Activated CD8-positive, alpha-beta memory T cell treated with anti-CD3 and anti-CD28 coated beads, Interleukin-2, amount 10 ng/mL, durations not matched to agents 7 days and 5 days (primary cell): ENCODE measurements at places on chromosomes 16 and 17. TPM values are rescaled to one million over a fixed set of nuclear protein-coding genes. Genes with fewer than 3 reads are reported as not detected.

GRCh38 chr17:79944251-79944812 lies 91.3 kb downstream of the TBC1D16 start:
- DNase-seq, result no peak

GRCh38 chr17:2136241-2136640 lies 81.3 kb downstream of the HIC1 start:
- no peak for DNase-seq

DNA sequence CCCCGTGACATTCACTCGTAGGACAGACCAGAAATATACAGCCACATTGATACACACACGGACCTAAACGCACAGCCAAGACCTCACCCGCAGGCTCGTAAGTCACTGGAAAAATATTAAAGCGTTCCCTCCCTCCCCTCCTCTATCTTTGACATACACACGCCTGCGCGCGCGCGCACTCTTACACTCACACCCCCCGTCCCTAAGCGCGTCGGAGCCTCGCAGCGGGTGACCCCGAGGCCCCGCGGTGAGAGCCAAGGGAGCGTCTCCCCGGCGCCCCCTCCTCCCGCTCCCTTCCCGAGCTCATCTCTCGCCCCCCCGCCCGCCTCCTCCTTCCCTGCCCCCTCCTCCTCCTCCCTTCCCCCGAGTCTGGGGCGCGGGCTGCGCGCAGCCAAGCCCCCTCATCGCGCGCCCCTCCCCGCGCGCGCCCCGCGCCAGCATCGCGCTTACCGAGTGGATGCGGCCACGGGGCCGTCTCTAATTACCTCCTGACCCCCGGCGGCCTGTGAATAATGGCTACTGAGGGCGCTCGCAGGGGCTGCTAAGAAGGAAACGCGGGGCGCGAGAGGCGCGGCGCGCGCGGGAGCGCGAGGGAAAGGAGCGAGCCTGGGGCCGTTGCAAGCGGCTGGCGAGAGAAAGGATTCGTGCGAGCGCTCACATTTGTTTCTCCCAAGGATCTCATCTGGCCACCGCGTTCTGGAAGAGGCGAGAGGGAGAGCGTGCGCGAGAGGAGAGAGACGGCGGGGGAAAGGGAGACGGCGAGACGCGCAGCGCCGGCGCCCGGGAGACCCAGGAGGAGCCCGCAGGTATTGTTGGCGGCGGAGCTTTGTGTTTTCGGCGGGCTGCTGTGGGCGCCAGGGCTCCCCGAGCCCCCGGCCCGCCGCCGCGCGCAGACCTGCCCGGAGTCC lies 42.4 kb downstream of the RAI1 start:
- no peak for DNase-seq

Gene ZFP1
- total RNA-seq, result 13.6 TPM

DNA sequence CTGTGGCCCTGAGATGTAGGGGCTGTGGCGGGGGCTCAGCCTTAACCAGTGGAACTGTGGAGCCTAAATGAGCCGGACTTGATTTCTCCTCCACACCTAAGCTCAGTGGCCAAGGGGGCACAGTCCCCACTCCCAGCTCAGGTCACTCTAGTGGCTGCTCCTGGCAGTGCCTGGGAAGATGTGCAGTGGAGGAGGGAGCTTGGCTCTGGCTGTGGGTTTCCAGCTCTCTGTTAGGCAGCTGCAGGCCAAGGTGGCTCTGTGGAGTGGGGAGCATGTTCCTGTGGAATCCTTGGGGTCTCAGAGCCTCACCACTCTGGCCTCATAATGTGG lies 76.3 kb downstream of the AMFR start:
- no peak for DNase-seq

DNA sequence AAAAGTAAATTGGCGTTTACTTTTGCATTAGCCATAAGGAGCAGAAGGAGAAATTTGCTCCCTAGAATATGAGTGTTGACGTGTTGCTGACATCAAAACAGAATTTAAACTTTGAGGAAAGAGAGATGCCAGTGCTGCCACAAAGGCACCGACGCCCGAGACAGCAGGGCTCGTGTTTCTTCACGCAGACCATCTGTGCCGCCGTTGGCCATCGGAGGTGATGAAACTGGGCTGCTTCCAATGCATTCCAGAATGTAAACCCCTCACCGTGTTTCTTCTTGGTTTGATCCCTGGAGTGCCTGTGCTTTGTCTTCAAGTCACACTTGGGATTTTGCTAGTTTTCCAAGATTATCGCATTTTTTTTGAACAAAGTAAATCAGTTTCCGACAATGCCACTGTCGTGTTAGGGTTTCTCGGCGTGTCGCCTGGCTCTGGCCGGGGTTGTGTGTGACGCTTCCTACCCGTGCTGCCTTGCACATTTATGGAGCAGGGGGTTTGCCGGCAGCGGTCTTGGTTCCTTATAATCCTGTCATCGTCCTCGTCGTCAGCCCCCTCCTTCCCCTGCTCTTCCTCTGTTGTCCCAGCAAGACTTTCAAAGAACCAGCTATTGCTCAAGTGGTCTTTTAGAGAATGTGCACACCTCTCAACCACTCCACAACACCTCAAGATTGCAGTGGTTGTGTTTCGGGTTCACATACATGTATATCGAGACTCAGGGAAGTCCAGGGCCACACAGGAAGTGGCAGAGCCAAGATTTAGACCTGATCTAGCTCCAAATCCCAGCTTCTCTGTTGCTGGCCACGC lies 103.9 kb downstream of the METRNL start:
- DNase-seq, result no peak
